ELF-1 (cell line): ENCODE measurements at places on chromosomes 3 and 15.

DNA sequence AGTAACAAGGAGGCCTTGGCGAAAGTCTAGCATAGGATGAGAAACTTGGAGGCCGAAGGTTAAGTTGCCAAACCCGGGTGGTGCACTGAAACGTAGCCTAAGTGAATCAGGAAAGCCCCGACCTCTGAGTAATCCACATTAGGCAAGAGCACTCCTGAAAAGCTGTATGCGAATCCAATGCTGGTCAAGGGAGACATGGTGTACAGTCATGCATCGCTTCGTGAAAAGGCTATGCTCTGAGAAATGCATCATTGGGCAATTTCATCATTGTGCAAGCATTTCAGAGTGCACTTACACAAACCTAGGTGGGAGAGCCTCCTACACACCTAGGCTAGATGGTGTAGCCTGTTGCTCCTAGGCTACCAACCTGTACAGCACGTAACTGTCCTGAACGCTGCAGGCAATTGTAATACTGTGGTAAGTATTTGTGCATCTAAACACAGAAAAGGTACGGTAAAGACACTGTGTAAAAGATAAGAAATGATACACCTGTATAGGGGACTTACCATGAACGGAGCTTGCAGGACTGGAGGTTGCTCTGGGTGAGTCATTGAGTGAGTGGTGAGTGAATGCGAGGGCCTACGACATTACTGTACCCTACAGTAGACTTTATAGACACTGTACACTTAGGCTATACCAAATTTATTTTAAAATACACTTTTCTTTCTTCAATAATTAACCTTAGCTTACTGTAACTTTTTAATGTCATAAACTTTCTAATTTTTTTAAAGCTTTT, 222.5 kb downstream of the SHQ1 start:
- peak; percentile 22 for DNase-seq

DNA sequence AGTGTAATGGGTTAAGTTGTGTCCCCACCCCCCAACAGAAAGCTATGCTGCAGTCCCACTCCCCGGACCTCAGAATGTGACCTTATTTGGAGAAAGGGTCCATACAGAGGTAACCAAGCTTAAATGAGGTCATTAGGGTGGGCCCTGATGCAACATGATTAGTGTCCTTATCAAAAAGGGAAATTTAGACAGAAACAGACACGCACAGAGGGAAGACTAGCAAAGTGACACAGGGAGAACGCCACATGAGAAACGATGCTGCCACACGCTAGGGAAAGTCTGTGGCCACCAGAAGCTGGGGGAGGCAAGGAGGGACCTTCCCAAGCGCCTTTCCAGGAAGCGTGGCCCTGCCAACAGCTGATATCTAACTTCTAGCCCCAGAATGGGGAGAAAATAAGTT, 65.4 kb downstream of the RPN1 start:
- no peak for DNase-seq

DNA sequence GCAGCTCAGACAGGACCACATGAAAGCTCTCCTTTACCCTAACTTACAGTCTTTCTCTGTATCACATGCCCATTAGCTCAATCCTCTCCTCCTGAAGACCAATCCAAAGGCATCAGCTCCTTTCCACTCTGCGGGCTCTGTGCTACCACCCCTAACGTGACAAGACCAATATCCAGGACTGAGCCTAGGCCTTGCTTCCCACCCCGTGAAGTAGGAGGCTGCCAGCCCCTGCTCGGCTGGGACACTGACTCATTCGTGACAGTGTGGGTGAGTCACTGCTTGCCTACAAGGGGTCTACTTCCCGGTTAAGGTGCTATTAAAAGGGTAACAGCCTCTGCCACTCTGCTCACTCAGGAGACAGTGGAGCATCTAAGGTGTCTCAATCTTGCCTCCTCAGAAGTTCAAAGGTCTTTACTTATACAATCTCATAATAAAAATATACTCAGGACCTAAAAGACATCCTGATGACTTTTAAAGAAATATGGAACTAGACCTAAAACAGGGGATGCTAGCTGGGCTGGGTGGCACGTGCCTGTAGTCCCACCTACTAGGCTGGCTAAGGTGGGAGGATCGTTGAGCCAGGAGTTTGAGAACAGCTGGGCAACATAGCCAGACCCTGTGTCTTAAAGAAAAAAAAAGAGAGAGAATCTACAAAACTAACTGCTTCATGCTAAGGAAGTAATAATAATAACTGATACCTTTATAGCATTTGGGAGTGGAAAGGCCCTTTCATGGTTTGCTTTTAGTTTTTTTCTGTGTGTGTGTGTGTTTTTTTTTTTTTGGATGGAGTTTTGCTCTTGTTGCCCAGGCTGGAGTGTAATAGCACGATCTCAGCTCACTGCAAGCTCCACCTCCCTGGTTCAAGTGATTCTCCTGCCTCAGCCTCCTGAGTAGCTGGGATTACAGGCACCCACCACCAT, 55.0 kb downstream of the TMEM44 start:
- peak; percentile 51 for DNase-seq

DNA sequence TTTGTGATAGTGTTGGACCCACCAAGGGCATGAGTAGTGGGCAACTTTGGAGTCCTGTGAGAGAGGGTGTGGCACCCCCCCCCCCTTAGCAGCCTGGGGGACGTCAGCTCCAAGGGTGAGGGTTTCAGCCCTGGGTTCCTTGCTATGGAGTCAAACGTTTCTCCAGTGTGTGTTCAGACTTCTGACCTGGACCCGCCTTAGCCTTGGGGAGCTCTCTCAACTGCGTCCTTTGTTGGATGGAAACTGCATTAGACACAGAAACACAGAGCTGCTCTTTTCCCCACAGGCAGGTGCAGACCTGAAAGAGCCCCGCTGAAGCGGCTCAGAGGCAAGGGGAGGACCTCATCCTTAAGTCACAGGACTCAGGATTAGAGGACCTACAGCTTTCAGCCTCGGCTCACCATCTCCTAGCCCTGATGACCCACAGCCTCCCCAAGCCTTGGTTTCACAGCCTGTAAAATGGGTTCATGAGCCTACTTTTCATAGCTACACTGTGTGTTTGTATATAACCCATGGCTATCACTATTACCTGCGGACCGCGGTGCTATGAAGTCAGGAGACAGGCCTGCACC, 19.9 kb downstream of the ZNF710 start:
- DNase-seq: no peak

DNA sequence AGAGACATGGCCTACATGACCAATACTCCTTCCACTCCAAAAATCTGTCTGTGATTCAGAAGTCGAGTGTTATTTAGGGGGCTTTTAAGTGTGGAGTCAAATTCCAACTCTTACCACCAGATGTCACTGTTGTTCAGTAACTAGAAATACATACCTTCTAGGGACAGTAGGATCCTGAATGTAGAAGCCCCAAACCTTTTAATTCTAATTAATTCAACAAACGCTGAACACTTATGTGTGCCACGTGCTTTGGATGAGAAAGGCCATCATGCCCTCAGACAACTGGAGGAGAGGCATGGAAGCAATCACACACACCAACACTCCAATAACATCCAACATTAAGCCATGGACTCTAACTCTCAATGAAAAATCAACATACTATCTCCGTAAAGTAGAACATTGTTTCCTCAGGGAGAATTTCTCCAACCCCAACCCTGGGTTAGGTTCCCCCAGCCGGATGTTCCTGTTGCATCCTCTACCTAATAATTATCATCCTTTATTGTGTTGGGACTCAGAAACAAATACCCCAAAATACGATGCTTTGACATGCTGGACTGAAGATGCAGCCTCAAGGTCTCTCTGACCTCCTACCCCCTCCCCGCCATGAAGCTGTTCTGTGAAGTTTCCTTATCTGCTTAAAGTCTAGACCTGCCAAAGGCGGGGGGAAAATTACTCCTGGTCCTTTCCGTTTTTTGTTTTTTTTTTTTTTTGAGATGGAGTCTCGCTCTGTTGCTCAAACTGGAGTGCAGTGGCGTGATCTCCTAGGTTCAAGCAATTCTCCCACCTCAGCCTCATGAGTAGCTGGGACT, 8.0 kb upstream of the CCDC13 start:
- DNase-seq: peak; percentile 40

DNA sequence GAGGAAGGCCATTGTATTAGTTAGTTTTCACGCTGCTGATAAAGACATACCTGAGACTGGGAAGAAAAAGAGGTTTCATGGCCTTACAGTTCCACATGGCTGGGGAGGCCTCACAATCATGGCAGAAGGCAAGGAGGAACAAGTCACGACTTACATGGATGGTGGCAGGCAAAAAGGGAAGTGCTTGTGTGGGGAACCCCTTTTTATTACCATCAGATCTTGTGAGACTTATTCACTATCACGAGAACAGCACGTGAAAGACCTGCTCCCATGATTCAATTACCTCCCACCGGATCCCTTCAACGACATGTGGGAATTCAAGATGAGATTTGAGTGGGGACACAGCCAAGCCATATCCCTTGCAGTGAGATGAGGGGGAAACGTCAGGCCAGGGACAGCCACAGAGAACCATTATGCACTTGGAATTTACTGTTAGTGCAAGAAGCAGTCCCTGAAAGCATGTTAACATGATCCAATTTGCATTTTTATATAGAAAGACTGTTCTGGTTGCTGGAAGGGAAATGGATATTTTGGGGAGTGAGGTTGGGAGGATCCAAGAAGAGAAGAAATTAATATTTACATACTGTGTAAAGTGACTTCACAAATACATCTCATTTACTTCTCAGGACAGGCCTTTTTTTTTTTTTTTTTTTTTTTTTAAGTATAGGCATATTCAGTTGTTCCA, 87.1 kb downstream of the ARNT2 start:
- DNase-seq: no peak

DNA sequence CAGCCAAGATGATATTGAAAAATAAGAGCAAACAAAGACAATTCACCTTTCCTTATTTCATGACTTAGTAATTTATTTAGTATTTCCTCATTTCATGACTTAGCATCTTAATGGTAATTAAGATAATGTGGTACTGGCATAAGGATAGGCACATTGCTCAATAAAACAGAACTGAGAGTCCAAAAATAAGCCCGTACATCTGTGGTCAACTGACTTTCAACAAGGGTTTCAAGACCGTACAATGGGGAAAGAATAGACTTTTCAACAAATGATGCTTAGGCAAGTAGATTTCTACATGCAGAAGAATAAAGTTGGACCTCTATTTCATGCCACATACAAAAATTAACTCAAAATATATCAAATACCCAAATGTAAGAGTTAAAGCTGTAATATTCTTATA, 603 bp upstream of the PYDC2 start:
- DNase-seq: no peak

DNA sequence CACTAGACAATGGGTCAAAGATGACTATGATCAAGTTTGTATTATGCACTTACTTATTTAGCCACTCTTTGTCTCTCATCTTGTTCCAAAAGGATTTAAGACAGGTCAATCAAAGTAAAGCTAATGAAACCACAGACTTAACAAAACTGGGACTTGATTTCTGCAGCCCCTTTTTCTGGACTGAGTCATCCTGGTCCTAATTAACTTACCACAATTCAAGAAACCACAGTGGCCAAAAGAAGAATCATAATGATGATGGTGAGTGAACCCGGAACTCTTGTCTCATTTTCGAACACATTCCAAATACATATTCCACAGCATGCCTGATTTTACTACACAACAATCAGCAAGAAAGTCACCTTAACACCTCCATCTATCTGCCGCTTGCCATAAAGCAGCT, 1333.0 kb downstream of the ROBO1 start:
- DNase-seq: no peak

GRCh38 chr3:13714251-13714916, 165.5 kb downstream of the FBLN2 start:
- DNase-seq: no peak

GRCh38 chr3:85862893-85863455, 904.2 kb downstream of the CADM2 start:
- no peak for DNase-seq
